ENCODE measurements at places on chromosomes 1 and 21.

- DNase-seq = peak; percentile 61
Observed at GRCh38 chr1:152461544-152461943, 47.5 kb upstream of the CRNN start.

DNA sequence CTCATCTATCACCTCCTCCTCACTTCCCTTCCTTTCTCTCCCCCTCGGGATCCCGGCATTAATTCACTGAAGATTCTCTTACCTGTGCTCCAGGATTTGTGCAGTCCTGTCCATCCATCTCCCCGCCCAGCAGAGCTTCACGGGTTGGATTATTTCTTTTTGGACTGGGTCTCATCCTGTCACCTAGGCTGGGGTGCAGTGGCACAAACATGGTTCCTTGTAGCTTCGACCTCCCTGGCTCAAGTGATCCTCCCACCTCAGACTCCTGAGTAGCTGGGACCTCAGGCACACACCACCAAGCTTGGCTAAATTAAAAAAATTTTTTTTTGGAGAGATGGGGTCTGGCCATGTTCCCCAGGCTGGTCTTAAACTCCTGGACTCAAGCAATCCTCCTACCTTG lies 12.3 kb upstream of the CSF3R start:
- no peak for DNase-seq

DNA sequence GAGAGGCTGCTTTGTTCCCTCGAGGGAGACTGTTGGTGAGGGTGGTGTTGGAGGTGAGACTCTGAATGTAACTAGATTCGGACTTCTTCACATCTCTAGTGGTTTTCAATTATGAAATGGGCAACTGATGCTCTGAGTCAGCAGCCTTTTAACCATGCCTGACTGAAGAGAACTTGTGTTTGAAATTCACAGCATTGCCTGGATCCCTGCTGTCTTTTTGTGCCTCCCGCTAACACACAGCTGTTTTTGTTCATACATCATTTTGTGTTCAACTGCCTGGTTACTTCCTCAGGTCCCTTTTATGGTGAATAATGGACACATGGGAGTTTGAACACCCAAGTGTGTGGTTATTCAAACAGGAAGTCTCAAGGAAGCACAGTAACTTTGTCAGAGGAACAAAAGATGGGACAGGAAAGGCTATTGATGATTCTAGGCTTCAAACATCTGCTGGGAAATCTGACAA lies 16.8 kb downstream of the LAMC1 start:
- DNase-seq = no peak

DNA sequence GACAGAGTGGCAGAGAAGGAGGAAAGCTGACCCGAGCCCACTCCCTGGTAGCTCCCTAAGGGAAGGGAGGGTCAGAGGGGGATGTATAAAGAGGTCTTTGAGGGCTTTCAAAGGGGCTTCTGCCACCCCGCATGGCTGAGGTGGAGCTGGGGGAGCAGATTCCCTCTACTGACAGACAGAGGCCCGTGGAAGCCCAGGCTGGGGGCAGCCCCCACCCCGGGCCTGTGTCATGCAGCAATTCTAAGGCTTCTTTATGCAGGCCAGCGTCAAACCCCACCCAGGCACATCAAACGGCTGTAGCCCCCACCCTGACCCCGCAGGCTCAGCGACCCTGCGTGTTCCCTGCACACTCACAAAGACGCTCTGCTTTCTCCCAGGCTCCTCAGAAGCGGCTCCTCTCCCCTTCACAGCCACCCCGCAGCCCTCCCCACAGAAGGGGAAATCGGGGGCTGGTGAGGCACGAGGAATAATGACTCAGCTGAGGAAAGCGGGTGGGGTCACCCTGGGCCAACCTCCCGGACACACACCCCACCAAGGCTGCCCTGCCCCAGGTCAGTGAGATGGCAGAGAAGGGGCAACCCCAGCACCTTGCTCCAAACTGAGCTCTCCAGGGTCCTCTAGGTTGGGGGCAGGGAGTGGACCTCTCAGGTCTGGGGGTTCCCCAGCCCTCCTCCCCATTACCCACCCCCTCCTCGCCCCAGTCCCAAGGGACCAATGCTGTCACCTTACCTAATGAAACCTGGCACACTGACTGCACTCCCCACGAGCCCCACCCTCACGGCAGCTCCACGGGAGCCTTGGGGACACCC lies 10.8 kb downstream of the SLC45A3 start:
- DNase-seq = no peak

DNA sequence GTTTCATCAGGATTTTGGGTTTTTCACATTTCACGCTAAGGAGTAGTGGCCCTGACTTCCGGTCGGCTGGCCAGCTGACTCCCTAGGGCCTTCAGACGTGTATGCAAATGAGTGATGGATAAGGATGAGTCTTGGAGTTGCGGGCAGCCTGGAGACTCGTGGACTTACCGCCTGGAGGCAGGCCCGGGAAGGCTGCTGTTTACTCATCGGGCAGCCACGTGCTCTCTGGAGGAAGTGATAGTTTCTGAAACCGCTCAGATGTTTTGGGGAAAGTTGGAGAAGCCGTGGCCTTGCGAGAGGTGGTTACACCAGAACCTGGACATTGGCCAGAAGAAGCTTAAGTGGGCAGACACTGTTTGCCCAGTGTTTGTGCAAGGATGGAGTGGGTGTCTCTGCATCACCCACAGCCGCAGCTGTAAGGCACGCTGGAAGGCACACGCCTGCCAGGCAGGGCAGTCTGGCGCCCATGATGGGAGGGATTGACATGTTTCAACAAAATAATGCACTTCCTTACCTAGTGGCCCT lies 23.1 kb upstream of the TNFRSF1B start:
- peak; percentile 87 for DNase-seq

DNA sequence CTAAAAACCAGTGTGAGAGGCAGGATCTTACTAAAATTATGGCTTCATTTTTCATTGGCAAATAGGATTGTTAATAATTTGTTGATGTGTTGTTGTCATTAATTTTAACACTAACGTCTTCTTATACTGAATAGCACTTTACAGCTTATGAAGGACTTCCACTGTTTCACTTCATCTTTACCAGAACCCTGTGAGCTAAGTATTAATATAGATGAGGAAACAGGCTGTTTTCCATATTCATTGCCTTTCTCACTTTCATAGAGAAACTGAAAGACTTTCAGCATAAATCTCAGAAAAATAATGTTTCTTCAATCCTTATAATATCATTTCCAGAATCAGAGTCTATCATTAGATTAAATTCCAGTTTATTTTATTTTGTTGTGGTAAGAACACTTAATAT lies 8.5 kb downstream of the MAP10 start:
- DNase-seq = no peak

DNA sequence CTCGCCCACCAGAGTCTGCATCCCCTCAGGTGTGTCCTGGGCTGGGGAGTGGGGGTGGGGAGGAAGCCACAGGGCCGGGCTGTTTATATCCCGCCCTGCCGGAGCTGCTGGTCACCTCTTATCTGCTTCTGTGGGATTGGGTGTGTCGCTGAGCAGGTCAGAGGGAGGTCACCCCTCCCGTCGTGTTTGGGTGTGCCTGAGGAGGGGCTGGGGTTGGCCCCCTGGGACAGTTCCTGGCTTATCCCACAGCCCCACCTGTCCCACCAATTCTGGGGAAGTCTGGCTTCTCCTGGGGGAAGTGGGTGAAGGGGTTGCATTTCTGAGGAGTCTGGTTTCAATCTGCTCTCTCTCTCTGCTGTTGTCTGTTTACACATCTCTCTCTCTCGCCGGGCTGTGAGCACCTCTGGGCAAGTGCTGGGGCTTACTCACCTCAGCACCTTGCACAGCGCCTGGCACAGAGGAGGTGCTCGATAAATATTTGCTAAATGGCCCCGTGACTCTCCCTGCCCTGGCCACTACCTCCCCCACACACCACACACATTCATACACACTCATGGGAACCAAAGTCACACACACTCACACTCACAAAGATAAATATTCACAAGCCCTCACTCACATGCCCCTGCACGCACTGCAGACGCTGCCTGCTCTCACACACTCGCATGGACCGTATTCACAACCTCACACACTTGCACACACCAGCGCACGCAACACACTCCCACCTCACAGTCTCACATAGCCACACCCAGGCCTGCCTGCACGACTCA lies 8.3 kb downstream of the ELF3 start:
- peak; percentile 89 for DNase-seq

- no peak for DNase-seq
Observed at GRCh38 chr1:221778125-221778524, 36.2 kb upstream of the DUSP10 start.

- DNase-seq = no peak
Observed at GRCh38 chr1:194104247-194104844, 917.9 kb upstream of the B3GALT2 start.

DNA sequence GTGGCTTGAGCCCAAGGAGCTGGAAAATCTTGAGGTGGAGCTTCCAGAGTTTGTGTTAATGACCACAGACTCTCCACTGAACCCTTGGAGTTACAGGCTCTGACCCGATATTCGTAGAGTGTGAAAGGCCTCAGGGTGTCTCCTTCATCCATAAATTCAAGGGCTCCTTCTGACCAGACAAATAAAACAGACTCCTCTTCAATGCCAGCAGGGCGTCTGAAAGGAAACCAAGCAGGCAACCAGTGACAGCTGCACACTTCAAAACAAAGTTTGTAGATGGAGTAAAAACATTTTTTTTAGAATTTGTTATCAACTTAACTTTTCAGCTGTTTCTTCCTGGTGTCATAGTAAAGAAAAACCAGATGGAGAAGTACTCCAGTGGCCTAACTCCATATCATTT lies 161.1 kb downstream of the KCTD3 start:
- DNase-seq = no peak

GRCh38 chr1:44408632-44409602 lies 3.9 kb downstream of the RNF220 start:
- DNase-seq = no peak

DNA sequence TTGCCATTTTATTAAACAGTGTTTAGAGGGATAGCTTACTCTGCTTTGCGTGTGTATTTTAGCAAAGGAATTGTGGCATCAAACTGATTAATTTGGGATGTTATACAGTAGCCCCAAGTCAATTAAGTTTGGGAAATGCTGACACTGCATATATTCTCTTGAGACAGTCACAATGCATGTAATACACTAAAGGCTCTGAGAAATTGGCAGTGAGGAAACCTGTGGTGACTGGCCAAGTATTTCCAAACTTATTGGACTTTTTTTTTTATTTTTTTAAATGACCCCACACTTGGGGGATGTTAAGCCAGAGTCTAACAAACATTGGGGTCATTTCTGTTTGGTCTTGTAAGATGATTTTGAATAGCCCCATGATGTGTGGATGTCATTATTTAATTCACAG lies 67.3 kb upstream of the RAVER2 start:
- no peak for DNase-seq

Data from mucosa of gallbladder (tissue), 1 donor.